ENCODE measurements at places on chromosomes 3 and 15. TPM values are rescaled to one million over a fixed set of nuclear protein-coding genes. Genes with fewer than 3 reads are reported as not detected.

- peak; percentile 21 for DNase-seq
Observed at GRCh38 chr3:29759411-29760225, 478.7 kb downstream of the RBMS3 start.

DNA sequence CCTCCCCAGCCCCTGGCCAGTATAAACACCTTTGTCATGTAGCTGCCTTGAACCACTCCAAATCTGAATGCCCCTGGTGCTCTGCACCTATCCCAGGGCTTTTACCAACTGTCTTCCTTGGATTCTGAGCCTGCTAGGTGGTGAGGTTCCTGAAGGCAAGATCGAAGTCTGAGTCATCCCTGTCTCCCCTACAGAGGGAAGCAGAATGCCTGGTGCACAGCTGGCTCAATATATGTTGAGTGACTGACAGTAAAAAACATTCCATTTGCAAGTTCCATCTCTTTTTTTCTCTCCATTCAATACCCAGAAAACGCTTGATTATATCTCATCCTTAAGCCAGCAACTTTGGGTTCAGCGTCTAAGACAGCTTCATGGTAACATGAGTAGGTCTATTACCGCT is 24.7 kb downstream of the SLC24A1 start:
- DNase-seq = no peak

DNA sequence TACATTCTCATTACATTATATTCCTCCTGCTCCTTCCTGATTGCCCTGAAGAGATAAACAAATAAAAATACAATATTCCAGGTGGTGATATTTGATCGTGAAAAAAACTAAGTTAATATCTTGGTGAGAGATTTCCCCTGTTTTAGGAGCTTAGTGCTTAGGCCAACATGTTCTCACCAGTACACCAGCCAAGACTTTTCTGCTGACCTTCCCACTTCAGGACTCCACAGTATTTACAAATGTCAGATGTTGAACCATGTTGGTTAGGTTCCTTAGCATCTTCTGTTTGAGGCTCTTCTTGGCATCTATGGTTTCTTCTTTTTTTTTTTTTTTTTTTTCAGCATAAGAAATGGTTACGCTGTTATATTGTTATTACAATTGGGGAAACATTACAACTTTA is 247.0 kb downstream of the IL5RA start:
- DNase-seq = no peak

- DNase-seq = peak; percentile 47
Observed at GRCh38 chr3:151037746-151038477, 47.6 kb upstream of the MED12L start.

DNA sequence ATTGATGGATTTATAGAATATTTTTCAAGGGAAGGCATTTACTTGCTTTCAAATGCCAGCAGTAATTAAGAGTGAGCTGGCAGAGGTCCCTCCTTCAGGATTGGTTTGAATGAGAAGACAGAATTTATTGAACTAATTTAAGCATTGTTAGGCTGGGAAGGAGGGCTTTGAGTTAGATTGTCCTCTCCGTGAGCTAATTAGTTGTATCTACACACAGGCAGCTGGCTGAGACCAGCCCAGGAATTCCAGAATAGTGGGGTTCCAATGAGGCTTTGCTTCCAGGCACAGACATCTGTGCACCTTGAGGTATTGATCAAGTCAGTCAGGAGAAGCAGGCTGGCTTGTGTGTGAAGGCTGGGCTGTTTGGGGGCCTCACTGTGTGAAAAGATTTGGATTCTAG is 124.0 kb upstream of the WNT5A start:
- DNase-seq = no peak

- no peak for DNase-seq
Observed at GRCh38 chr15:36960179-36960946, 140.0 kb downstream of the MEIS2 start.

GRCh38 chr15:100201376-100202280 is 140.1 kb downstream of the ADAMTS17 start:
- no peak for DNase-seq

- no peak for DNase-seq
Observed at GRCh38 chr3:121661376-121661775, 673 bp upstream of the HCLS1 start.

- no peak for DNase-seq
Observed at GRCh38 chr3:22795917-22796316, 407.2 kb upstream of the UBE2E2 start.

- DNase-seq = no peak
Observed at GRCh38 chr15:101543026-101543390, 53.5 kb upstream of the PCSK6 start.

DNA sequence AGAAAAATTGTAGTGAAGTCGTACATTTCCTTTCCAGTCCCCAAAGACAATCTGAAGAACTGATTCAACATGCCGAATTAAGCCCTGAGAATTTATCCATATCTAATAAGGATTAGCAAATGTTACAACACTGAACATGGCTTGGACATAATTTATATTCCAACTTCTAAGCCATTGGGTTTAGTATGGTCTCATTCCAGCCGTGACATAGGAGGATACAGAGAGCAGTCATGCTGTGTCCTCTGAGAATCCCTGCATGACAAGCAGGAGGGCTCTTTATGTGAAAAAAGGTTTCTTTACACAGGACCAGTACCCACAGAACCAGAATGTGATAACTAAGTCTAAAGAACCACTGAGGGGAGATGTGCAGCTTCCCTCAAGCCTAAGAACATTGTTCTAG is 231.9 kb upstream of the WNT5A start:
- DNase-seq = no peak

- DNase-seq = no peak
Observed at GRCh38 chr15:56736881-56737707, 3.8 kb upstream of the ZNF280D start.

Gene ARL8B
- 62.0 TPM for total RNA-seq

Gene GOLGA6L9
- 1.4 TPM for total RNA-seq

Gene AGTR1
- total RNA-seq = 2.2 TPM

Gene DPPA2
- total RNA-seq = not detected

Gene MED12L
- total RNA-seq = 0.10 TPM

Gene AHSG
- total RNA-seq = not detected

Gene FEZF2
- total RNA-seq = not detected

Gene LTF
- total RNA-seq = 3.7 TPM

Gene GABRR3
- total RNA-seq = not detected

Gene FANCD2OS
- total RNA-seq = not detected

Gene GOLGA8A
- total RNA-seq = 17.7 TPM
